NCI-H1930 (cell line): ENCODE measurements at places on chromosomes 1 and 21.

GRCh38 chr1:87951852-87952251, 623.2 kb downstream of the LMO4 start:
- no peak for DNase-seq

DNA sequence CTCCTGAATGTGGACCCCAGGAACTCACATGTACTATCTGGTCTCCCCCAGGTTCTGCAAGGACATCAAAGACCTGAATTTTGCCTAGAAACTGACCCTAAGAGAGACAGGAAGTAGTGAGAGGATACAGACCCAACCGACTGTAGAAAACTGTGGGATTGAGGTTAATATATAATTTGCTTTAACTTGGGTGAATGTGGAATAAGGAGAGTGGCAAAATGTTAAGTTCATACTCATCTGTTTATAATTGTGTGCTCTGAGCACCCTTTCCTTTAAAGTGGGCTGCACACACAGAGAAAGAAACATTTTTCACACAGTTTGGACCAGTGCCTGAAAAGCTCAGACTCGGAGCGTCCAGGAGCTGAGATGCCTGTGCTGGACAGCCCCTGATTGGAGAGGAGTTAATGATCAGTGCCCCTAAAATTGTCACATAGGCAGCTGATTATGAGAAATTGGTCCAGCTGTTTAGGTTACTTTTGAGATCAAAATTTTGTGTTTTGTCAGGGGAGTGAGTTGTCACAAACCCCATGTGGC, 37.2 kb downstream of the ROR1 start:
- no peak for DNase-seq

GRCh38 chr1:234659538-234659937, 49.6 kb upstream of the IRF2BP2 start:
- DNase-seq = no peak

- no peak for DNase-seq
Measured at GRCh38 chr1:51622455-51622913, 5.6 kb downstream of the OSBPL9 start.

- no peak for DNase-seq
Measured at GRCh38 chr1:213622365-213623063, 365.3 kb upstream of the PROX1 start.

DNA sequence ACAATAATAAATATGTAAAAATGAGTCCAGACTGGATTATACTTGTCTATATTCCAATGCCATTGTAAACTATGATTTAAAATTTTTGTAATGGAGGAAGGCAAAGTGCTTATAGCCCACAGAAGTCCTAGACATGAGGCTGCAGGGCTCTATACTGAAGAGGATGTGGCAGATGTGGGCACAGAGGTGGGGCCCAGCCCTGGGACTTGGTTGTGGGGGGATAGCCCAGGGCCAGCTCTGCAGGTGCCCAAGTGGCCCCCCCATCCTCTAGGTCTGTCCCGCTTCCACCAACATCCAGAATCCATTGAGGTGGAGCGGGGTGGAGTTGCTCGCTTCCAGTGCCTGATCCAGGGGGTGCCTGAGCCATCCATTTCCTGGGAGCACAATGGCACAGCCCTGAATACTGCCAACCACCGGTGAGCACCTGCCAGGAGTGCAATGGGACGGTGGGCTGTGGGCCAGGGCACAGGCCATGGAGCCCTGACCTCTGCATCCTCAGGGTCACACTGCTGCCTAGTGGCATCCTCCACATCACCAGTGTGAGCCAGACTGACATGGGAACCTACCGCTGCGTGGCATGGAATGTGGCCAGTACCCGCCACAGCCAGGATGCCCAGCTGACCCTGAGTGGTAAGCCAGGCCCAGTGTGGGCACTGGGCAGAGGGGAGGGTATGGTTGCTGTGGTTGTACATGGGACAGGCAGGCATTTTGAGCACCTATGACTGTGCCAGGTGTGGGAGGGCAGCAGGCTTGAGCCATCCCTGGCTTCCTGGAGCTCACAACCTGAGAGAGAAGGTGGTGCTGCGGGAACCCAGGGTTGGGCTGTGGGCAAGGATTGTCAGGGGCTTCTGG, 21.0 kb downstream of the SLC27A3 start:
- DNase-seq = no peak

DNA sequence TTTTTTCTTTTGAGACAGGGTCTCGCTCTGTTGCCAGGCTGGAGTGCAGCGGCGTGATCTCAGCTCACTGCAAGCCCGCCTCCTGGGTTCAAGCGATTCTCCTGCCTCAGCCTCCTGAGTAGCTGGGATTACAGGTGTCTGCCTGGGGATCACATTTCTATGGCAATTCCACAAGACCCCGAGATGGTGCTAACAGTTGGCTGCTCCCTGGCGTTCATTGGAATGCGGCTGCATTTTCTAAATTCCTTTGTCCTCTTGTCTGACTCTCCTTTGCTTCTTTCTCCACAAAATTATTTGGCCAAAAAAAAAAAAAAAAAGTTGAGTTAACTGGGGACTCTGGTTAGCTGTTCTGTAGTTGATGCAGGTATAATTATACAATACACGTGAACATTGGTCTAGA, 176.4 kb downstream of the ETS2 start:
- no peak for DNase-seq

DNA sequence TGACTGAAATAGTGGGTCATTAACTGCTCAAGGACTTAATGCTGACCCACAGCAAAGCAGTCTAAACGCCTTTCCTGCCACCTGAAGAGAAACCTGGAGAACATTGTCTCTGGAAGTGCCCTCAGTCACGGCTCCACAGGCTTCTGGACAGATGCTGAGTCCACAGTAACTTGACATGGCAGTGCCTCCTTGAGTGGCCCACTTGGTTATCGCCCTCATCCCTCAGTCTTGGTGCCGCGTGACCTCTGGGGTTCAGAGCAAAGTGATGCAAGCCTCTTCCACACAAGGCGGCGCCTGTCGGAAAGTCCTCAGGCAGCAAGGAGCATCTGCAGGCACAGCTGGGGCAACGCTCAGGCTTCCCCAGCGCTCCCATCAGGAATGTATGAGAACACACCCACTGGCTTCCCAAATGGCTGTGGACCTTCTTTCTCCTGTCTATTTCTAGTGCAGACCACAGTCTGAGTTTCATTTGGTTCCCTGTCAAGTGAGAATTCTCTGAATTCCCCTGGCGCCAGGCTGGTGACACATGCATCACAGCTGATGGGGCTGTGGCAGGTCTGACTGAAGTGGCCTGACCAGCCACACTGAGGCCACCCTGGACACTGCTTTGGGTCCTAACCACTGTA, 13.0 kb upstream of the ANGPTL7 start:
- DNase-seq = no peak

- DNase-seq = no peak
Measured at GRCh38 chr1:54851406-54851805, 35.6 kb downstream of the DHCR24 start.

- DNase-seq = peak; percentile 24
Measured at GRCh38 chr21:23026878-23027277, 2028.7 kb downstream of the NCAM2 start.

- no peak for DNase-seq
Measured at GRCh38 chr1:5585256-5585655, 407.0 kb downstream of the NPHP4 start.

DNA sequence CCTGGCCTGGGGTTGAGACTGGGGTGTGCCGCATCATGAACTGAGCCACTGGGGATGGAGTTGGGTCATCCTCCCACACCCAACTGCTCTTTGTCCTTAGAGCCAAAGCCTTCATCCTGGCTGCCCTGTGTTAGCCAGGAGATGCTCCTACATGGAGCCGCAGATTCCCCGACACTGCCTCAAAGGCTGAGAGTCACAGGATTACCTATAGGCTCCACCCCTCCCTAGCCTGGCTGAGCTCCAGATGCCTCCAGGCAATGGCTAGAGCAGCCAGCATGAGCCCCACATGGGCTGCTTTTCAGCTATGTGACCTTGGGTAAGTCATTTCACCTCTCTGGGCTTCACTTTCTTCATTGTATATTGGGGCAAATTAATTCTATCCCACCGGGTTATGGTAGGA, 119.9 kb upstream of the POU3F1 start:
- DNase-seq = no peak

DNA sequence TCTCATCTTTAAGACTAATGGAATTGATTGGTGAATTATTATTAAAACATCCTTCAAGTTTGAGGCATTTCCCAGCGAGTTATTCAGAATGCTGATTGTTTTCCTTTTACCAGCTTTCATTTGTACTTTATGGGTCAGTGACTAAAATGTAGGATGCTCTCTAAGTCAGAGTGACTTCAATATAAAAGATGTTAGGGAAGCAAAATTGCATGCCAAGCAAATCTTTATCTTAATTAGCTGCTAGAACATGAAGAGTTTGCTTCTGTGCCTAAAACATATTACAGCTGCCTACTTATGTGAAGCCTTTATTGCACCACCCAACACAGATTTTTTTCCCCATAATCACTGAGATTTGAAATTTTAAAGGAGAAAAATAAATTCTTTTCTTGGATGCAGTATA, 79.8 kb upstream of the CYYR1 start:
- DNase-seq = no peak

GRCh38 chr21:9738527-9738926, 782.9 kb upstream of the TPTE start:
- DNase-seq = no peak

- DNase-seq = no peak
Measured at GRCh38 chr1:234361102-234361603, 12.1 kb upstream of the COA6 start.

DNA sequence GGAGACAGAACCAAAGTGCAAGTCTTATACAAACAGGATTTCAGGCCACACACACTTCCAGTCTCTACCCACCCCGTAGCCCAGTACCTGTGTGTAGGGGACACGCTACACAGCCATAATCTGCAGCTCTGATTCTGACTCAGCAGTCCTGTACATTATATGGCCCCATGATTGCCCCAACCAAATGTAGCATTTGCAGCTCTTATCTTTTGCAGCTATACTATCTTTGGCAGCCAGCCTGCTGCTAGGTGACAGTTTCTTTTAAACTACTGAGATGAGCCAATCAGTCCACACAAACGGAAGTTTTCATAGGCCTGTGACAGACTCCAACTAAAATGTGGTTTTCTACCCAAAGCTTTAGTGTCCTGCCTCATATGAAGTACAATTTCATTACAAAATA, 259.6 kb upstream of the ST6GALNAC5 start:
- DNase-seq = no peak

DNA sequence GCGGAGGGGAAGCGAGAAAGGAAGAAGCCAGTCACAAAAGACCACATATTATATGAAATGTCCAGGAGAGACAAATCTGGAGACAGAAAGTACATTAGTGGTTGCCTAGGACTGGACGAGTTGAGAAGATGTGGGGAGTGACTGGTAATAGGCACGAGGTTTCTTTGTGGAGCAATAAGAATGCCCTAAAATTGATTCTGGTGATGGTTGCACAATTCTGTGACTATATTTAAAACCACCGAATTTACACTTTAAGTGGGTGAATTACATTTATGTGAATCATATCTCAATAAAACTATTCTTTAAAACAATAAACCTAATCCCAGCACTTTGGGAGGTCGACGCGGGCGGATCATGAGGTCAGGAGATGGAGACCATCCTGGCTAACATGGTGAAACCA, 63.1 kb downstream of the ZNF281 start:
- no peak for DNase-seq

DNA sequence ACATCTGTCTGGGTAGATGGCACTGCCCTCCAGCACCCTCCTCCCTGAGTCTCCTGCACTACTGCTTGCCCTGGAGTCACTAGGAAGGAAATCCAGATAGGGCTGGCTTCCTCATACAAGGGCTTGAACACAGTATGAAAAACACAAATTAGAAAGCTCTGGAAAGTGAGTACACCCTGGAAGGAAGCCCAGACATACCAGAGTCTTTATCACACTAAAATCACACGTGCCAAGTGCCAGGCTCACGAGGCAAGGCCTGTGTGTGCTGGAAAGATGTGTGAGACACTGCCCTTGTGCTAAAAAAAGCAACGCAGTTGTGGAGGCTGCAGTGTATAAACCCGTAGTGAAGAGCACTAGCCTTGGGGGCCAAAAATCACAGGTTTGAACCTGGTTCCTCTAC, 28.3 kb upstream of the S100A7 start:
- no peak for DNase-seq

- no peak for DNase-seq
Measured at GRCh38 chr1:244952280-244952933, 88.1 kb upstream of the HNRNPU start.

- DNase-seq = no peak
Measured at GRCh38 chr21:36725793-36726386, 27.0 kb downstream of the SIM2 start.

DNA sequence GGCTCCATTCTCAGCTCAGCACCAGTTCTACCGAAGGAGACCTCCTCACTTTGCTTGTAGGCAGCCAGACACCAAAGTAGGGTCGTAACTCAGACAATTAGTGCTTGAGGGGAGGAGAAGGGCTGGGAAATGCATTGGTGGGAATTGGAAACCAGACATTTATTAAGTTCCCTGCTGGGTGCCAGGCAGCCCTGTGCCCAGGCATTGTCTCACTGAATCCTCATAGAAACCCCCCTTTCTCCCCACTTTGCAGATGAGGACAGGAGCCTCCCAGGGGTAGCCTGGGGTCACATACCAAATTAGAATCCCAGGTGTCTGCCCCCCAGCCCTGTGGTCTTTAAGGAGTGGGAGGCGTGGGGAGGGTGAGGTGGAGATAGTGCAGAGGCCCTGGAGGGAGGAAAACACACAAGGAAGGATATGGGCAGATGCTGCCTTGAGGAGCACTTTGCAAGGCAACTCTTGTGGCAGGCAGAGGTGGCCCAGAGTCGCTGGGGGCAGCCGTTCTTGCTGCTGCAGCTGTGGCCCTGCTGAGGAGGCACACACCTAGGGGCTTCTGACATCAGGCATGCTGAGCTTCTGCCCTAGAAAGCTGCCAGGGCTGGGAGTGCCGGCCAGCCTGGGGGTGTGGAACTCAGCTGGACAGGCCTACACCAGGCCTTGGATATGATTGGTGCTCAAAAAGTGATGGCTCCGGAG, 29.4 kb downstream of the CDK18 start:
- DNase-seq = no peak

DNA sequence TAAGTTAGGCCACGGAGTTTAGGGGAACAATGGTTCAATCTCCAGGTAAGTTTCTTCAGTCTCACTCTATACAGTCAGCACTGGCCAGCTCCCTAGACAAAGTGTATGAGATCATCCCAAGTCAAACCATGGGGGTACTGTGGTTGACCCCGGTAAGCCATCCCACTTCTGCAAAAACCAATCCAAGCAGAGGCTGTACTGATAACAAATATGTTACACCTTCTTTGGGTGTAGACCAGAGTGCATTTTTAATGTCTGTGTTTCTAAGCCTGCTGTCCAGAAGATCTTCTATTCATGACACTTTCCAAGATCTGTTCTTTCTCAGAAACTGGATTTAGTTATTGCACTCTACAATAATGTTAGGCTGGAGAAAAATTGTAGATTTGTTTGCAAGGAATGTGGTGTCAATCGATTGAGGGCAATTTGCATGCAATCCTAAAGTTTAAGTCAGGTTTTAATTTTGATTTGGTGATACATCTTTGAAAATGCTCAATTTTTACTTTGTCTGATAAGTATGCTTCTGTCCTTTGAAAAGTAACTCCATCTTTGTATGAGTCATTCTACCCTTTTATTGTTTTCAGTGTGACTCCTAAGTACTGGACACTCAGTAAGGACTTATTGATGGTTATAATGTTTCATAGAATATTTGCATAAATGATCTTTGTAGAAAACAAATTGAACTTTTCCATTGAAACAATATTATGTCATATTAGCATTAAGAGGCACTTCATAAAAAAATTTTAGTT, 152.4 kb downstream of the HLX start:
- DNase-seq = no peak

GRCh38 chr1:47684518-47684917, 246.7 kb downstream of the FOXD2 start:
- DNase-seq = no peak

- no peak for DNase-seq
Measured at GRCh38 chr1:89767618-89768017, 53.2 kb upstream of the LRRC8D start.

GRCh38 chr1:33094971-33095604, 14.1 kb downstream of the AZIN2 start:
- peak; percentile 39 for DNase-seq
